GM12878 (cell line): ENCODE measurements at places on chromosomes 13 and 19.

GRCh38 chr13:25347151-25347550 lies 24.6 kb upstream of the ATP8A2 start:
- no peak for DNase-seq

DNA sequence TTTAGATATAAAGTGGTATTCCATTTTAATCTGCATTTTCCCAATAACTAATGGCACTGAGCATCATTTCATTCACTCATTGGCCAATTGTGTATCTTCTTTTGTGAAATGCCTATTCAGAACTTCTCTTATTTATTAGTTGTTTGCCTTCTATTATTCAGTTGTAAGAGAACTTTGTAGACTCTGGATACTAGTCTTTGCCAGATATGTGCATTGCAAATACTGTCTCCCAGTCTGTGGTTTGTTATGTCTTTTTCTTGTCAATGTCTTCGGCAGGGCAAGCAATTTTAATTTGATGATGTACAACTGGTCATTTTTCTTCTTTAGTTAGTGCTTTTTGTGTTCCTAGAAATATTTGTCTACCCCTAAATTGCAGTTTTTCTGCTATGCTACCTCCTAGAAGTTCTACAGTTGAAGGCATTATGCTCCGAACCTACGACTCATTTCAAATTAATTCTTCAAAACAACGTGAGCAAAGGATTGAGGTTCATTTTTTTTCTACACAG lies 115.9 kb downstream of the TSHZ3 start:
- no peak for DNase-seq

- no peak for DNase-seq
Measured at GRCh38 chr13:38693641-38694040, 6.8 kb downstream of the FREM2 start.

DNA sequence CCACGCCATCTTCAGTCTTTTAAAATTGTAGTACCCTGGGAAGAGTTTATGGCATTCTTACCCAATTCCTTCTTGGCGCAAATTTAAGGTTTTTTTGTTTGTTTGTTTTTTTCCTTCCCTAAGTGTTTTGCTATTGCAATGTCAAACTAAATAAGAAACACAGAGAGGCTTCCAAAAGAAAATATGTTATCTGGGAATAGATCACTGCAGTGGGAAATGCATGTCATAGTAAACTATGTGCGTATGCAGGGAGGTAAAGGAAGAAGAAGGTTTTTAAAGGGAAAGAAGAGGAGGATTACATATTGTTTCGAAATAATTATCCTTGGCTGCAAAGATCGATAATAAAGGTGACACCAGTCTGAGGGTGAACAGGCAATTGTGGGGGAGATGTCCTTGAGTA lies 13.2 kb downstream of the CLEC11A start:
- no peak for DNase-seq

- DNase-seq: no peak
Measured at GRCh38 chr13:38519229-38519911, 167.5 kb upstream of the FREM2 start.

GRCh38 chr13:113538689-113539058 lies 45.9 kb upstream of the TFDP1 start:
- no peak for DNase-seq
